Brain (organoid and tissue), 16 donors: ENCODE measurements at places on chromosomes 7 and 10. TPM values are rescaled to one million over a fixed set of nuclear protein-coding genes. Genes with fewer than 3 reads are reported as not detected.

The ZNF736 gene
- polyA plus RNA-seq: 4.9 TPM

The ZMIZ1 gene
- polyA plus RNA-seq: 90.5 TPM

The TRIM50 gene
- polyA plus RNA-seq: 0.34 TPM

The ATP6V0A4 gene
- polyA plus RNA-seq: 0.27 TPM

The STRIP2 gene
- polyA plus RNA-seq: 1.2 TPM

The TAS2R60 gene
- not detected for polyA plus RNA-seq

The HABP2 gene
- polyA plus RNA-seq: 10.9 TPM
